CD4-positive, CD25-positive, alpha-beta regulatory T cell (primary cell): ENCODE measurements at places on chromosomes 2 and 18.

- no peak for DNase-seq
Measured at GRCh38 chr2:212644195-212644837, 105.7 kb upstream of the ERBB4 start.

GRCh38 chr2:133193544-133194361 is 374.5 kb downstream of the NCKAP5 start:
- no peak for DNase-seq

- DNase-seq = no peak
Measured at GRCh38 chr18:26460449-26461091, 87.8 kb downstream of the KCTD1 start.

GRCh38 chr18:42341423-42341822 is 386.4 kb downstream of the PIK3C3 start:
- no peak for DNase-seq

GRCh38 chr18:9068346-9068745 is 34.2 kb upstream of the NDUFV2 start:
- no peak for DNase-seq

DNA sequence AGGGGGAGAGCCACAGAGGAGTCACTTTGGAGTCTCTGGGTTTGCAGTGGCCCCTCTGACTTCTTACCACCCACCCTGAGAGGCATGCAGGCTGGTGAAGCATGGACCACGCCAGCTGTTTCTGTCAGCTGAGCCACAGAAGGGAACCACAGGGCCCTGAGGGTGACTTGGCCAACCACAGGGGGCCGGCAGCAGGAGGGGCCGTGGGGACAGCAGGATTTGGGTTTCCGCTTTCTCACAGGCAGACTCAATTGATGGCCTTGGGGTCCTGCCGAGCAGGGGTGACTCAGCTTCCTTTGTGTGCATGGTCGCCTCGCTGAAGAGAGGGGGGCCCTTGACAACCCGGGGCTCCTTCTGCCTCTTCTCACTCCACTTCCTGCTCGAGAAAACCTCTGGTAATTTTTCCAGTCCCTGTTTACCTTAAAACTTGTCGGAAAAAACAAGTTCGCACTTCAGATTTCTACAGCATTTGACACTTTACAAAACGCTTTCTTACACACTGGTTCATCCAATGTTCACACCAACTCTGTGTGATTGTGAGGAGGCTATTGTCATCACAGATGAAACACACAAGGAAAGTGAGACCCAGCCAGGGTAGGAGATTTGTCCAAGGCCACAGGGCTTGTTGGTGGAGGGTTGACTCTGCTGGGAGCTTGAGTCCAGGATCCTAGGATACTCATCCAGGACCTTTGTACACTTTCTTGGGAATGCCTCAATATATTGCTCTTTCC is 311.2 kb downstream of the LPIN1 start:
- no peak for DNase-seq

GRCh38 chr18:45621061-45621511 is 5.8 kb downstream of the SLC14A2 start:
- peak; percentile 47 for DNase-seq

- DNase-seq = no peak
Measured at GRCh38 chr2:37119157-37119556, 34.8 kb downstream of the GPATCH11 start.

DNA sequence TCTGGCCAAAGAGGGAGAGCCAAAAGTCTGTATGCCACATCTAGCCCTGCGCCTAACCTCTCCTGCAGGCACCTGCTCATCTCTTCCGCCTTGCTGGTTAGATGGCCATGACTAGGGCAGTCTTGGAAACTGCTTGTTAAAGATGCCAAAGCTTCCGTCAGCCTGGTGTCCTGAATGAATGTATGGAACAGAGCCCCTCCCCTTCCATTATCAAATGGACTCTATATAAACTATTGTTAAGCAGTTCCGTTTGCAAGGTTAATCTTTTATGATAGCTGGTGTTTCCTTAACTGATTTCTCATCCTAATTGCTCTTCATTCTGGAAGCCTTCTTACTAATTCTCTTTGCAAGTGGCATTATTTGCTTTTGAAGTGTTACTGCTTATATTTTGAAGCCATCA is 87.1 kb downstream of the ATP9B start:
- no peak for DNase-seq

DNA sequence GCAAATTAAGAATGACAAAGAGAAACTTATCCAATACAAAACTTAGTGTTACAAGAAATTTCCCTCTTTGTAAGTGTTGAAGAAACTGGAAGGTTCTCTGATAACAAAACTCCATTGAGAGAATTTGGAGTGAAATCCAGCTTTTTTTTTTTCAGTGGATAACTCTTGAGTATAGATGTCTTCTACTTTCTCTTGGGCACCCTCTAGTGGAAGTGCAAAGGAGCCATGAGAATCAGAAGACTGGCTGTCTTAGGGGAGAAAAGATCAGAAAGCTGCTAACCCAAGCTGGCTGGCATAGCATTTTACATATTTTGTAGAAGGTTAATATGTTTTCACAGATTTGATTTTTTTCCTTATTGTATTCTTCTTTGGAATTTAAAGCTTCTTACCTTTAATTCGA is 138.8 kb upstream of the SATB2 start:
- DNase-seq = peak; percentile 9

- no peak for DNase-seq
Measured at GRCh38 chr2:100783987-100784386, 36.0 kb upstream of the NPAS2 start.

DNA sequence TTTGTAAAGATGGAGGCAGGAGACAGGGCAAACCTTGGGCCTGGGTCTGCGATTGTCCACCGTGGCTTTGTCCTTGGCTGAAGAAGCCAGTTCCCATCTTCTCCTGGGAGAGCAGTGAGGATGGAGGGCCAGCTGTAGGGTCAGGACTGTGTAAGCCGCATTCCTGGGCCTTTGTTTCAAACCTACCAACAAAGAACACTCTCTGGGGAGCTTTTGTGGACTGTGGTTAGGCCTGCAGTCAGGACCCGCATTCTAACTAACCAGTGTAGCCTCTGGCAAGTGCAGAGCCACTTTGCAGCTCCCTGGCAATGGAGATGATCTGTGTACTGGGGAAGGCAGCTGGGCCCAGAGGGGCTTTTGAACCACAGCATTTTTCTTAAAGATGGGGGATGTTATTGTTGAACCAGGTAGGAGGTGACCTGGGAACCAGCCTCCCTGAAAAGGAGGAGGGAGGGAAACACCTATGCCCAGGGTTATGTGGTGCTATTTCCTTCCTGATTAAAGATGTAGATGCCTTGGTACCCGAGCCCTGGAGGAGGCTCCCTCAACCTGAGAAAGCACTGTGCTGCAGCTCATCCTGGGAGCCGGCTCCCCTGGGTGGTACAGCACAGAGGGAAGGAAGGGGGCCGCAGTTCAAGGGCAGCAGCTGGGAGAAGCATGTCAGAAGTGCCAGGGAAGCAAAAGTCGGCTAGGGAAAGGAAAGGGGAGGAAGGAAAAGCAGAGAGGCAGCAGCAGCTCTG is 12.7 kb upstream of the SMAD4 start:
- no peak for DNase-seq

DNA sequence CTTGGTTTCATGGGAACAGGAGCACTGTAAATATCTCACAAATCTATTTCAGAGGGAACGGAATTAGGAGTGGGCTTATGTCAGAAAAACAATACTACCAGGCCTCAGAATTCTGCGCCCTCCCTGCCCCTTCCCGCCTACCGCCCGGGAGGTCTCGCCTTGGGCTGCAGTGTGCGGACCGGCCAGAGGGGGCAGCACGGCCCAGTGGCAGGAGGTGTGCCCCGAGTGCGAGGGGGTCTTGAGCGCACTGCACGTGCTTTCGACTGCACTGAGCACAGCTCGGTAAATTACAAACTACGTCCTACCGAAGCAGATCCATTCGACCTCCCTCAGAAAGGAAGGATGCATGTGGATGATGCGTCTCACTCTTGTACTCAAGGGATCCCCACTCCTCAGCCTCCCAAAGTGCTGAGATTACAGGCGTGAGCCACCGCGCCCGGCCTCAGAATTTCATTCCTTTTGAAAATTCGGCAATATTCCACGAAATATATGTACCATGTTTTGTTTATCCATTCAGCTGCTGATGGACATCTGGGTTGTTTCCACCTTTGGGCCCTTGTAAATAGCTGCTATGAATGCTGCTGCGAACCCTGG is 297.0 kb downstream of the BCL2 start:
- DNase-seq = no peak

DNA sequence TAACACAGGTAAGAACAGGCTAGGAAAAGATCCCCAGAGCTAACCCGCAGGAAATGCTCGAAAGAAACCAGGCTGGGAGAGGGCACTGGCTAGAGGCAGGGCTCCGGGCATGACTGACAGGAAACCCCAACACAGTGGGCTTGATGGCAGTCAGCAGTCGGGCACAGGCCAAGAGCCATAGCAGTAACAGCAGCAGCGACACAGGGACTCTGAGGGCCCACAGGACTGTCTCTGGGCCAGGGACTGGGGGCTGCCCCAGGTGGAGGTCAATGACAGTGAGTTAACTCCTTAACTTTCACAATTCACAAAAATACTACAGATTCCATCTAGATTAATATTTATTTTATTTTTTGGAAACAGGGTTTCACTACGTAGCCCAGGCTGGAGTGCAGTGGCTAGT is 37.3 kb upstream of the ASPRV1 start:
- no peak for DNase-seq

- DNase-seq = no peak
Measured at GRCh38 chr2:190809139-190809764, 71.4 kb upstream of the GLS start.

GRCh38 chr2:136482966-136483365 is 282.4 kb upstream of the THSD7B start:
- DNase-seq = no peak

DNA sequence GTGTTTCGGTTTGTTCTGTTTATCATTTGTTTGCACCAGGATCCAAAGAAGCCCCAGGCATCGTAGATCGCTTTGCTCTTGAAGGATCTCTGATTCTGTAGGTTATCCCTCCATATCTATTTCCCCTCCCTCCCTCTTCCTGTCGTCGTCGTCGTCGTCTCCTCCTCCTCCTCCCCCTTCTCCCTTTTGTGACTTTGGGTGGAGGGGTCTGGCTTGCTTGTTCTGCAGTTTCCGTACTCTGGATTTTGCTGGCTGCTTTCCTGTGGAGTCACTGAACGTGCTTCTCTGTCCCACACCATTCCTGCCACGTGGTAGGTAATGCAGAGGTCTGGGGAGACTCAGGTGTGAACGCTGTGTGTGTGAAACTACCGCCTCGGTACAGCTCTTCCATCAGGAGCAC is 225.0 kb downstream of the LDLRAD4 start:
- DNase-seq = no peak

DNA sequence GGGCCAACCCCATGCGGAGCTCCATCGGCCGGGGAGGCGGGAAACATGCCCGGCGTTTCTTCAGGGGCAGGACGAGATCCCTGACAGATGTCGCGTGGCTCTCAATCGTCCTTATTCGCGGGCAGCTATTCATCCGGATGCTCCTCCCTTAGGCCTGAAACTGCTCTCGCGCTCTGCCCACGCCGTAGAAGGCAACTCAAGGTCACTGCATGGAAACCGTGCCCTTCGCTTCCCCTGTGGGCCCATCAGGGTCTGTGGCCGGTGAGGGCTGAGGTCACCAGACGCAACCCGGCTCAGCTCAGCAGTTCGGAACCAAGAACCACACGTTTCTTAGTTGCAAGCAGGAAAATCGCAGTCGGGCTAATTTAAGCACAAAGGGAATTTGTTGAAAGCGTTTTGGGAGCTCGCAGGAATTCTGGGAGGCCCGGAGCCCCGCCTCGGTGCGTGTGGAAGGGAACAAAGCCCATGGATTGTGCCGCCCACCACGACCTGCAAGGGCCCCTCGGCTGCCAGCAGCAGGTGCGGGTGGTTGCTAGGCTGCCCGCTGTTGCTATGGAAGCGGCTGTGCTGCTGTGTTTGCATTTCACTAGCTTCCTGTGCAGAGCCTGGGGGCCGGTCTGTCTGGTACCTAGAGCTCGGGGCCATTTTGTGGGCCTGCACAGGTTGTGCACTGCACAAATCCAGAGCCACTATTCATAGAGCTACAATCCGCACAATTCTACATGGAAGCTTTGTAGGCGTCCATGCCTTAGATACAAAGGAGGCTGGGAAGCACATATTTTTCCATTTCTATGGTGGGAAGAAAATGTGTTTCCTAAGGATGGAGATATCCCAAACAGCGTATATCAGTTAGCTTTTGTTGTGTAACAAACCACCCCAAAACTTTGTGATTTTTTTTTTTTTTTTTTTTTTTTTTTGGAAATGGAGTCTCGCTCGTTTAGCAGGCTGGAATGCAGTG is 6.0 kb upstream of the ALLC start:
- peak; percentile 26 for DNase-seq

- no peak for DNase-seq
Measured at GRCh38 chr2:239042046-239042445, 194.2 kb downstream of the TWIST2 start.

GRCh38 chr2:228227466-228227865 is 46.0 kb upstream of the SPHKAP start:
- no peak for DNase-seq

DNA sequence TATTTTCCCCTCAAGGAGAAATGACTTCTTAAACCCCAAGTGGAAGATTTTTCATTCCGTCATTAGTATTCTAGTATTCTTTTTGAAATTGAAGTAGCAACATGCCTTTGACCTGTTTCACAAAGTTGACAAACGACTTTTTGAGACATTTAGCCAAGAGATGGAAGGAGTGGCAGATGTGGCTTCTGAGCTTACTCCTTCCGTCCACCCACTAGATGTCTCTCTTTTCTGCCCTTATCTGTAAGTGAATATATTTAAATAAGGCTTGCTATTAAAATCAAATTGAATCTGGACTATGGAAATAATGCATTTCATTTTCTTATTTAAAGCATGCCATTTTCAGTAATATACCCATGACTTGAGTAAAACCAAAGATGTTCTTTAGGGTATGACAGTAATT is 74.1 kb downstream of the ACTR3 start:
- DNase-seq = no peak

DNA sequence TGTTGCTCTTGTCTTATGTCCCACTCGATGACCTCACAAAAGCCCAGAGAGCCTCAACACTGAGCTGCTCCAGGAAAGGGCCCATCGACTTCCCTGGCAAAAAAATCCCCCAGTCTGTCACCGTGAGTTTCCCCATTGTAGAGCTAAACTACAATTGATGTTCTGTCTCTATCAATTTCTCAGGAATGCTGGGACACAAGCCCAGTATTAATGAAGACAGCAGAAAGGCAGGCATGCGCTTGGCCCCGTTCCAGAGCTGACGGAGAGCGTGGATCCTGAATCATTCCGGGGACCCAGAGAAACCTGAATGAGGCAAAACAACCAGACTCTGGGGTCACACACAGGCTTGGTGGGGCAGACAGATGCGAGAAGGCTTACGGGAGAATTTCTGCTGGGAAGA is 146.9 kb downstream of the TTC32 start:
- DNase-seq = no peak

DNA sequence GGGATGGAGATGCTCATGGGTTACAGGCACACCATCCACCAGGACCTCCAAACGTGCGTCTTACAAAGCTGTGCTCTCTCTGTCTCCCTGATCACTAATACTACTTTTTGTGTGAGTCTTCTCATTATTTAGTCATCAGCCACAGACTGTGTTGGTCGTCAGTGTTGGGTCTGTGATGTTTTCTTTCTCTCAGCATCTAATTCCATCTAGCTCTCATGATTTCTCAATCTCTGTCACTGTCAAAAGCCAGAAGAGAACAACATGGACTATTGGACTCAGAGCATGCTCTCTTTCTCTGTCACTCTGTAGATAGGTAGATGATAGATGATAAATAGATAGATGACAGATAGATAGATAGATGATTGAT is 6.0 kb upstream of the ARL4C start:
- DNase-seq = no peak

GRCh38 chr2:237177986-237178385 is 92.3 kb downstream of the COPS8 start:
- DNase-seq = no peak
